ENCODE measurements at places on chromosomes 6 and 20.

DNA sequence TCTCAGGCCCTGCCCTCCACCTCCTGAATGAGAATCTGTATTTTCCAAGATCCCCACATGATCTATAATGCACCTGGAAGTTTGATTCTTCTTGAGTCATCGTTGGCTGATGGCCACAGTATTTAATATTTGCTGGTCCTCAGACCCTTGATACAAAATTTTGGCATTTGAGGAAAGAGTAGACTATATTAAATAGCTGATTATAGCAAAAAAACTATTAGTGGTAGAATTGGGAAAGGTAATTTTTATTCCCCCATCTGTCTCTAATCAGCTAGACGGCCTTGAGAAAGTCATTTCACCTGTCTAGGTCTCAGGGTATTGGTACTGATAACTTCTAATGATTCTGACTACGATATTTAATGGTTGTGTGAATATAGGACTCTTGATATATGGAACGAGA, 176.8 kb downstream of the BMP2 start:
- no peak for DNase-seq

DNA sequence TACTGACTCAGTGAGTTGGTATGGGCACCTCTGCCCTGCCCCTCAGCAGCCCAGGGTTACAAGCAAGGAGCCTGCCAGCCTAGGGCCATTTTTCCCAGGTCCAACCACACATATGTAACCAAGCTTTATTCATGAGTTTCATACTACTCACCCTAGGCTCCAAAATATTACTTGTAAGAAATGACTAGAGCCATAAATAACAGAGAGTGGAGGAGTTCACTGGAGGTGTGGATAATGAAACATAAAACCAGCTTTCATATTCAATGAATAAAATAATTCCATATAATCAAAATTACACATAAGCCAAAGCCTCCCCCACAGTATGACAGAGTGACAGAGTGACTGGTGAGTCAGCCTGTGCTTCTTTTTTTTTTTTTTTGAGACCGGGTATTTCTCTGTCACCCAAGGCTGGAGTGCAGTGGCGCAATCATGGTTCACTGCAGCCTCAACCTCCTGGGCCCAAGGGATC, 229.8 kb upstream of the SASH1 start:
- no peak for DNase-seq

DNA sequence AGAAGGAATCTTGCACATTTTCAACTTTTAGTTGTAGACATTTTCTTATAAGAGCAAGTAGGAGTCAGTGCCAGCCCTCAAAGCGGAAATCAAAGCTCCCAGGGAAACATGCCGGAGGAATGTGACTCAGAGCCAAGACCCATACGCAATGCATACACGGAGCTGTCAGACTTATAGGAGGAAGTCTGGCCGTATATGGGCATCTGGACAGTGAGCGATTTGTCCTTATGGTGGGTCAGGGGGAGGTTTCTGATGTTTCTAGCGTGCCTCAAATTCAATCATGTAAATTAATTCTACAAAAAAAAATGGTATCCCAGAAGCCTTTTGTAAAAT, 3.6 kb upstream of the CCN2 start:
- DNase-seq: no peak

DNA sequence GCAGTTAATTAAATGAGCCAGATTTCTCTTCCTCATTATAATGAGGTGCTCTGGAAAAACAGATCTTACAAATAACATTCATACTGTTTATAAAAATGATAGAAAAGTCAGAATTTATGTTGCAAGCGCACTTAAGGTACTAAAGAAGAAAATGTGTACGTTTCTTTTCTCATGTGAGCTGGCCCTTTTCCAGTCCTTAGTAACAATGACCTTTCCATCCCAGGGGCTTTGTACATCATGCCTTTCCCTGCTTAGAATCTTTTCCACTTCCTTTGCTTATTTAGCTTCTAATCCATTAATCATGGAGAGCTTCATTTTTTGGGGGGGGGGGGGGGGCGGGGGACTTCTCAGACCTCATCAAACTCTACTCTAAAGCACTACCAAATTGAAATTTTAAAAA, 4.8 kb downstream of the FBXO5 start:
- DNase-seq: no peak

DNA sequence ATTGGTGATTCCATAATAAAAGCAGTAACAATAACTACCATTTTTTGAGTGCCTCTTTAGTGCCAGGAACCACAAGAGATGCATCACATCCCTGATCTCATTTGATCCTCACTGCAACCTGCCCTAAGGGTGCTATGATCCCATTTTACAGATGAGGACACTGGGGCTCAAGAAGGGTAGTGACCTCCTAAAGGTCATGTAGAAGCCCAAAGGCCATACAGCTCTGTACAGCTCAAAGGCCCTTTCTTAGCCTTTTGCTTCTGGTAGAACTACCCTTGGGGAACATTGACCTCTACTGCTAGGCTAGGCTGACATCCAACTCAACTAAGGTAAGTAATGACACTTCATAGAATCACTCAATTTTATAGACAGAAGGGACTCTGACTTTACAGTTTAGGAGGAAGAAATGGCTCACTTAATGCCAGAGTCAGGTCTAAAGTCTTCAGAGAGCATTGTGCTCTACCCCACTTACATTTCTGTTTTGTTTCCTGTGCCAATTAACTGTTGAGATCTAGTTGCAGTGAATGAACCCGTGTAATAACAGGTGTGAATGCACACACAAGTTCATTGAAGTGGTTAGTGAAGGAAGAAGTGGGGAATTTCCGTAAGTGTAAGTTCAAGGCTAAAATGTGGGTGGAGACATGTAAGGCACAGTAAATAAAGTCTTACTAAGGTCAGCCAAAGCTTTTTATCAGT, 10.7 kb downstream of the SLC9A8 start:
- no peak for DNase-seq

GRCh38 chr6:167858842-167859664, 32.3 kb downstream of the AFDN start:
- DNase-seq: no peak

GRCh38 chr6:51675922-51676275, 411.5 kb downstream of the PKHD1 start:
- DNase-seq: no peak

GRCh38 chr20:14986026-14986655, 648.7 kb upstream of the FLRT3 start:
- DNase-seq: no peak

DNA sequence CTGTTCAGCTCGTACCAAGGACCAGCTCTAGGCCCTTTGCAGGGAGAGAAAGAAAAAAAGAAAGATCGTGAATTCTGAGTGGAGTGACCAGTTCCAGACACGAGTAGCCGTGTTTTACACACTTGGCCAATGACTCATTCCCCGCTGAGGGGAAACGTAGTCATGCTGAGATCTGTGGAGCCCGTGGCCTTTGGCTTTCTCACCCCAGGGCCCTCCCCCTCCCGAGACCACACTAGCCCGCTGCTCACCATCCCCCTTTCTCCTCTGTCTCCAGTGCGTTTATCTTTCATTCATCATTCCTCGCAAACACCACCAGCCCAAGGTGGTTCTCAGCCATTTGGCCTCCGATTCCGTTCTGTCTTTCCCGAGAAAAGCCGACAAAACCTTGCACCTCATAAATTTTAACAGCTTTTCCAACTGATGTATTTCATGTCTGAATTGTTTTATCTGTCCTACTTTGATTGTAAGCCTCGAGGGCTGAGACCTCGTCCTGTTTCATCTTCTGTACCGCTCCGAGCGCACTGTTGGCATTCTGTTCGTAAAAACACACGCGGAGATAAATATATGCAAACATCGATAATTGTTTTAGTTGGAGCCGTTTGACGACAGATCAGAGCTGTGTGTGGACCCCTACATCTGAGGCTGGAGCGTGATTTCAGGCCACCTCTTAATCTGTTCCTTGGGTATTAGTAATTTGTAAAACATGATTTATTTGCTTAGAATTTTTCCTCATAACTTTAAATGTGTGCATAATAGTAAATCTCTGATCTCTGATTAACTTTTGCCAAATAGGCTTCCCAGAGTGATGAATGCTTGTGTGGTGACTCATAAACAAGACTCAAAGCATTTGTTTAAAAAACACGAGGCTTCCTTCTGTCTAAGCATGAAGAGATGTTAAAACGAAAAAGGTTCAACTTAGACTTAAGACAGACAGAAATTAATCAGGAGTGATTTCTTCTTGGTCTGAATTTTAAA, 336.6 kb downstream of the CDH4 start:
- DNase-seq: no peak

DNA sequence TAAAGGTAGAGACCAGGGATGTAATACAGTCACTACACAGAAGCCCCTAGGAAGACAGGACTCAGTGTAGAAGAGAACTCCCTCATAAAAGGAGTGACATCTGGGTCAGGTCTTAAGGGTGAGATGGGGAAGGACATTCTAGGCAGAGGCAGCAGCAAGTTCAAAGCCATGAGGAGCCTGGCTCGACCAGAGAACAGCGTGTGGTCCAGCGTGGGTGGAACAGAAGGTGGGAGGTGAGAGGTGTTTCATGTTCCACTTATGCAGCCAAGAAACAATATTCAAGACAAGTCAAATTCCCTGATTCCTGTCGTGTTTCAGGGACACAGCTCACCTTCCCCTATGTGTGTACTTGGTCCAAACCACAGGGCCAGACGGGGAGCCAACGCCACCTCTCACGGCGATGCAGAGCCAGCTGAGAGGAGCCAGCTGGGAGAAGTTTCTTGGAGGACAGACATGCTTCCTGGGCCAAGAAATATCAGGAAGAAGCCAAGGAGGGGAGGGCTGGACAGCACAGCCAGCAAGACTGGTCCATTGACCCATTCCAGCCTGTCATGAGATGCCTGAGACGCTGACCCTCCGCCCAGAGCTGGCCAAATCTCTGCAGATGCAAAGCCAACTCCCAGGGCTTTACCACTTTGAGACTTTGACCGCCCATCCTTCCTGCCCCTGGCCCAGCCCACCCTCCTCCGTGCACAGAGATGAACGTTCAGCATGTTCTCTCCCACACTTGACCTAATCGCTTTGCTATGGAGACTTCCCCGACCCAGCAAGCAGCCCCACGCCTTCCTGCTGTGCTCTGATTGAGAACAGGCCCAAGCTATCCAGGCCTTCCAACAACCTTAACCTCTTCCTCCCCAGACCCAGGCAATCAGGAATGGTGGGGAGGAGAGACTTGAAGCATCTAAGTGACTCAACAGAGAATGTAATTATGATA, 113.8 kb downstream of the PRND start:
- no peak for DNase-seq
